ENCODE measurements at places on chromosomes 11 and 22.
A peak's percentile ranks its signal among the peaks of the same experiment; 100 is the strongest.

GRCh38 chr11:118998822-118999221 is 884 bp downstream of the CENATAC start:
- no peak for DNase-seq

- DNase-seq: no peak
Observed at GRCh38 chr11:65903068-65903481, 2.9 kb upstream of the FOSL1 start.

GRCh38 chr22:47778160-47778658 is 1015.8 kb downstream of the TBC1D22A start:
- DNase-seq: no peak

GRCh38 chr22:42273855-42274451 is 3.5 kb upstream of the TCF20 start:
- no peak for DNase-seq

DNA sequence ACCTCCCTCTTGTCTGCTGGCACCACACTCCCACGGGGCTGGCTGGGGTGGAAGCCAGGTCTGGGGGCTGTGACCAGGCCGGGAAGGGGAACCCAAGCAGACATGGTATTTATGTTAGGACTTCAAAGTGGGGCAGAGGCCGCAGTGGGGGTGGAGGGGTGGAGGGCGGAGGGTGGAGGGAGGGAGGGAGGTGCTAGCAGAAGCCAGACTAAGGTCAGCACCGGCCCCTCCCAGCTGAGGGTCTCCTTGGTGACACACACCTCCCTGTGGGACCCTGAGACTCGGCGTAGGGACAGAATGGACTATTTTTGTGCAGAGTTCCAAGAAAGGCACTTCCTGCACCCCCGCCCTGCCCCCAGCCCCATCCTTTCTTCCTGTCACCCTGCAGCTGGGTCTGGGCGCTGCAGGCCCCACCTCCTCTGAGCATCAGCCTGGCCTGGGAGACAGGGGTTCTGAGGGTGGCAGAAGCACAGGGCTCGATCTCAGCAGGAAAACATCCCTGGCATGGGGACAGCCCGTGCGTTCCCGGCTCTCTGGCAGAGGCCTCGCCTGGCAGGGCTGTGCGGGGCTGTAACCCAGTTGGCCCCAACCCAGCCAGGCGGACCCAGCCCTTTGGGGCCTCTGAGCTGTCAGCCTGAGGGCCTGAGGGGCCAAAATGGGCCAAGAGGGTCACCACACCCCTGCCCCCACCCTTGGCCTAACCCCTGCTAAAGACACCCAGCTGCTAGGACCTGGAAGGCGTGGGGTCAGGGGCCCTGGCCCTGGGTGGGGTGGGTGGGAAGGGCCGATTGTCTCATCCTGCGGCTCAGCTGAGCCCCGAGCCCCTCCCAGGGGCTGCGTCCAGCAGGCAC is 9.6 kb upstream of the CD248 start:
- DNase-seq: no peak

- DNase-seq: no peak
Observed at GRCh38 chr11:20406484-20406883, 19.0 kb downstream of the PRMT3 start.

- no peak for DNase-seq
Observed at GRCh38 chr11:12234221-12234620, 123.8 kb downstream of the MICAL2 start.

DNA sequence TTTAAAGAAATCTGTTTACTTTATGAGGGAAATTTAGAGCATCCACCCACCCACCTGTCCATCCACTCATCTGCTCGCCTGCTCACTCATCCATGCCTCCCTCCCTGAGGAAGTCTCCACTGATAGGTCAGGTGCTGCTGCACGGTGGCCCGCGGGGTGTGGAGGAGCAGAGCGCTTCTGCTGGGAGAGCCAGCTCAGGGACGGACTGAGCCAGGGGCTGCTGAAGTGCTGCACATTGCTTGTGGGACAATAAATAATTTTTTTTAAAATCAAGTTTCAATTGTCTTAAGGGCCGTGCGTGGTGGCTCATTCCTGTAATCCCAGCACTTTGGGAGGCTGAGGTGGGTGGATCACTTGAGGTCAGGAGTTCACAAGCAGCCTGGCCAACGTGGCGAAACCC is 148.9 kb downstream of the TBC1D22A start:
- no peak for DNase-seq

DNA sequence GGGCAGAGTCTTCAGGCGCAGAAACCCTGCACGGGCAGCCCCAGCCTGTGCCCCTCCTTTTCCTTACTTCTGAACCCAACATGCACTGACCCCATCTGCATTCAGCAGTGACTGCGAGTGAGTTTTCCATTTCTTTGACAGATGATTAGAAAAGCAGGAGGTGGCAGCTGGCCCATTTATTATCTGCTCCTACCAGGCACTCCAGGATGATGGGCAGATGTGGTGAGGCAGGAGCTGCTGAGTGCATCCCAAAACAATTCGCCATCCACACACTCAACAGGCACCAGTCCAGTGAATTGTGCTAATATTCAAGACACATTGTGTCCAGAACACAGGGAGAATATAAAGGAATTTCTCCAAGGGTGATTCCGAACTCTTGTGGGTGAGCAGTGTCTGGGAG is 208.5 kb downstream of the TENM4 start:
- no peak for DNase-seq

- no peak for DNase-seq
Observed at GRCh38 chr11:23932485-23932898, 564.4 kb upstream of the LUZP2 start.

- no peak for DNase-seq
Observed at GRCh38 chr22:41001722-41002122, 50.5 kb downstream of the RBX1 start.

DNA sequence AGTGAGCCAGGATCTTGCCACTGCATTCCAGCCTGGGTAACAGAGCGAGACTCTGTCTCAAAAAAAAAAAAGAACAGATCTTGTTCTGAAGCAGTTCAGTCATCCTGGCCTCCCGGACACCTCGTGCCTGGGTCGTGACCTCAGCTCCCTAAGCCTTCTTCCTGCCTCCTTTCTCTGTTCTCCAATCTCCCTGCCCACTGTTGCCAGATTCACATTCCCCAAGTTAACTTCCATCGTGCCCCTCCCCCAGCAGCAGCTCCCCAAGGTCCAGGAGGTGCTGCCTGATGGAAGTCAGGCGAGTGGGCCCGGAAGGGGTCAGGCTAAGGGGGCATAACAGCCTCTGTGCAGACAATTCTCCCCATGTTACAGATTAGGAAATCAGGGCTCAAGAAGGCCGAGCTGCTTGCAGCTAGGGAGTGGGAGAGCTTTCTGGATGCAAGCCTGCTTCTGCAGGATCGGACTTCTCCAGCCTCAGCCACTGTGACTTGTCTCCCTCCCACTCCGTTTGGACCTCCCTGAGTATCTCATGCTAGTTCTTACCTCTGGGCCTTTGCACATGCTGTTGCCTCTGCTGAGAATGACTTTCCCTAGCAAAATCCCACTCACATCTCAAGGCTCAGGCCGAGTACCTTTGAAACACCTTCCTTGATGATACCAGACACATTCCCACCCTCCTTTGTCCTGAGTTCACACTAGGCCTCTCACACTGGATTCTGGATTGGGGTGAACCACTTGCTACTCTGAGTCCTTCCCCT is 14.3 kb upstream of the TMEM184B start:
- DNase-seq: no peak

DNA sequence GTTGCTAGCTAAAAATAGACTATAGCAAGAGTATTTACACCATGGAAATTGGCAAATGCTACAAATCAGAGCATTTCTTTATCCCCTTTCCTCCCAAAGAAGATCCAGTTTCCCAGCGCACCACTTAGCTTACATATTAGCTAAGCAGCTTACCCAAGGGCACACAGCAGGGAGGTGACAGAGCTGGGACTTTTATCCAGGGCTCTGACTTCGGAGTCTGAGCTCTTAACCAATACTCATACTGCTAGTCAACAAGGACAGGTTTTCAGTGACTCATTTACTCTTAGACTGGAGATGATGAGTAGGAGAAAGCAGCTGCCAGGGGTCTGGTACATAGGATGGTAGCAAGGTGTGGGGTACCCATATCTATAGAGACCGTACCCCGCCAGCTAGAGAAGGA is 38.4 kb downstream of the NAV2 start:
- no peak for DNase-seq

DNA sequence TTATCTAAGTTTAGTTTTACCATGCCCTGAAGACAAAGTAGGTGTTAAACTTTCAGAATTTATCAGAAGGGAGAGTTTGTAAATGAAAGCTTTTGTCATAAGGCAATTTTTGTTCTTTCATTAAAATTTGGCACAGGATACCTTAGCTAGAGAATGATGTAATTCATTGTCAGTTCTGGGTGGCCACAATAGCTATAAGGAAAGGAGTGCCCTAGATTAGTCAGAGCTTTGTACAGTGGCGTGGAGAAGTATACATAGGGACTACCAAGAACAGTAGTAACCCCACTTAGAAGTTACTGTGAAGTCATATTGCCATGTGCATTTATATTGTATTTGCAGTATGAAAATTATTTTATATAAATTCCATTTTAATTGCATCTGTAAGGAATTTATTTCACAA is 126.3 kb upstream of the CARD18 start:
- no peak for DNase-seq

GRCh38 chr11:64036087-64037026 is 626 bp downstream of the FLRT1 start:
- no peak for DNase-seq

DNA sequence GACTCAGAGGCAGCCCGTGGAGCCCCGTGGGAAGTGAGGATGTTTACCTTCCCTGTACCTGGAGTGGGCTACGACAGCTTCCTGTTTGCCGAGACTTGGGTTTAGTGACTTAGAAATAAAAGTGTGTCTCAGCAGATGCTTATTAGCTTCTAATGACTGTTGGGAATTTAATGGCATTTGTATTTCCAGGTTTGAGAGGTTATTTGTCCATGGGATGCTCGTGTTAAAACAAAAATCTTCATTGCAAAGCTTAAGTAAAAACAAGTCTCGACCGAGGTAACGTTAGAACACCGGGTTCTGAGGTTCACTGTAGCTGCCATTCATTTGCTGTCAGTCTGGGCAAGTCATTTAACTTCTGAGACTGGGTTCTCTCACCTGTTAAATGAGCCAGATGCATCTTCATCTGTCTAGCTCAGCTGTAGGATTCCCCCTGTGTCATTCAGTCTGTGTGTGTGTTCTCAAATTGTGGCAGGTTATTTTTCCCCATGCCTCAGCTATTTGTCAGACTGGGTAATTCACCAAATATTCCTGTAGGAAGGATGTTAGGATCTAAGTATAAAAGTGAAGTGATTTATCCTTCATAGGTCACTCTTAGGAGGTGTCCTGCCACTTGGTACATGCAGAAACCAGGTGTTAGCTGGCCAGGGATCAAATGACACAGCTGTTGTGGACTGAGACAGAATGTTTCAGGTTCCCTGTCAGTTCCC is 791 bp downstream of the EI24 start:
- DNase-seq: peak; percentile 51

DNA sequence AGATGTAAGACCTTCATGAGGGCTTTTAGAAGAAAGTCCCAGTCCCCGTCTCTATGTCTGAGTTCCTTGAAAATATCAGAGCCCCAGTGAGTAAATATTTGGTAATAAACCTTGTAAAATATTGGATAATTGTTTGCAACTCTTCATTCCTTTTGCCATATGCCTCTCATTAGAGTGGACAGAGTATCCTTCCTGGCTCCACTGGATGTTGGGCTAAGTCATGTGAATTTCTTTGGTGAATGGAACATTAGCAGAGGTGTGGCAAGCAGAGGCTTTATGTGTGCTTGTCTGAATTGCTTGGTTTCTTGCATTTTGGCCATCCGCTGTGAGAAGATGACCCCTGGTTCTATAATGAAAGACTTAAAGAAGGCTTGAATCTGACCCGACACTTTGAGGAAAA is 490.3 kb downstream of the METTL15 start:
- DNase-seq: no peak

DNA sequence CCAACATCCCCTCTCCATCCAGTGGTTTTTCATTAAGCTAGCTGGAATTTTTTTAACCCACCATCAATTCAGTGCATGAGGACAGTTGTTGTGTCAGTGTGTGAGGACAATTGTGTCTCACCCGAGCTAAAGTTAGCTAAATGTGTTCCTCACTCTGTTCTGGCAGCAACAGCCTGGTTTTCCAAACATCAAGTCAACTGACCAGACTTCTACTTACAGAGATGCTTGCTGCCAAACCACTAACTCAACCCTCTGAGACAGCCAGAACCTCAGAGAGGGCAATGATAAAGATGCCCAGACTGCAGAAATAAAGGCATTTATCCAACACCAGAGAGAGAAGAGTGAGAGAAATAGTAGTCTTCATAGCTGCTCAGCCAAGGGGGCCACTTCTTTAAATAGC is 6.7 kb downstream of the PAMR1 start:
- DNase-seq: no peak

- no peak for DNase-seq
Observed at GRCh38 chr11:101128571-101129202, 926 bp downstream of the PGR start.

DNA sequence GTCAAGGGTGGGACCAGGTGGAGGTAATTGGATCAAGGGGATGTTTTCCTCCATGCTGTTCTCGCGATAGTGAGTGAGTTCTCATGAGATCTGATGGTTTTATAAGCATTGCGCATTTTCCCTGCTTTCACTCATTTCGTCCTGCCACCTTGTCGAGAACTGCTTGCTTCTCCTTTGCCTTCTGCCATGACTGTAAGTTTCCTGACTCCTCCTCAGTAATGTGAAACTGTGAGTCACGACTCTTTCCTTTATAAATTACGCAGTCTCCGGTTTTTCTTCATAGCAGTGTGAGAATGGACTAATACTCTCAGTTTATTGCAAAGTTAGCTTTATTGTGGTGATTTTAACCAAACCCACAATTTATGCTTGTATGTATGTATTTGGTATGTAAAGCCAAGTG is 878.5 kb upstream of the ANO3 start:
- no peak for DNase-seq

DNA sequence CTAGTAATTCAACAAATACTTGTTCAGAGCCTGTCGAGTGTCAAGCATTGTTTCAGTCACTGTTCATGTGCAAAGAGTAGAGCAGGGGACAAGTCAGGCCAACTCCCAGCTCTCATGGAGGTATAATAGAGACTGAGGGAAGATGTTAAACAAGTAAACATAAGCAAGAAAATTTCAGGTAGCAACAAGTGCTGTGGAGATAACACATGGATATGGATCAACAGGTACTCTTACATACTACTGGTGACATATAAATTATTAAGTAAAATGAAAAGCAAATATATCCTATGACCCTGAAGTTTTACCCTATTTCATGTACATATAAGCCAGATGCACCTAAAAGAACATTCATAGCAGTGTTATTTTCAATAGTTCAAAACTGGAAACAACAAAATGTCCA is 42.7 kb downstream of the SIK2 start:
- no peak for DNase-seq

DNA sequence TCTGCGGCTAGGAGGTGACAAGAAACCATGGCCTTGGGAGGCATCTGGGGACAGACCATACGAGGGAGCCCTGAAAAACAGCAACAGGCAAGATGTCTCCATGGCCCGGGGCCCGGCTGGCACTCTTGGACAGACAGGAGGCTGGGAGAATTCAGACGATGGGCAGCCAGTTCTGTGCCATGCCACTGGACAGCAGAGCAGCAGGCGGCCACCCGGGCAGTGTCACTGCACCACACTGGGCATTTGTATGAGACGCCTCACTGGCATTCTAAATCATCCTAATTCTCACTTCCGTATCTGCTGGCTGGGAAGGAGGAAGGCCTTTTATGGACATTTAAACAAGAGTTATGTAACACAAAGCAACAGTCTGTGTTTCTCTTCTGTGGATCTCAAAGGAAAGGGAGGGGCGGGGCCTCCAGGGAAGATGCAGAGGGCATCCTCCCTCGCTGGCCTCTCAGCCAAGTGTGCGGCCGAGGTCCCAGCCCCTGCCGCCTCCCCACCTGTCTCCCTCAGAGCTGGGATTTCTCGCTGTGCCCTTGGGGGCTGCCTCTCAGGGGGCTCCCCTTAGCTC is 350.3 kb downstream of the SHANK2 start:
- no peak for DNase-seq

All from GM12865 (cell line).